ENCODE measurements at places on chromosomes 6 and 20. TPM values are rescaled to one million over a fixed set of nuclear protein-coding genes. Genes with fewer than 3 reads are reported as not detected.
A peak's percentile ranks its signal among the peaks of the same experiment; 100 is the strongest.

GRCh38 chr6:16420715-16421461, 182.5 kb downstream of the GMPR start:
- H3K27ac ChIP-seq, result no peak overlapping the region
- H3K4me3 ChIP-seq, result no peak overlapping the region
- no peaks in the 10 kb centered on the region for H3K27me3 ChIP-seq
- DNase-seq, result no peak

The PCNA gene
- total RNA-seq, result 655 TPM

- no peak overlapping the region for H3K4me3 ChIP-seq
- H3K4me1 ChIP-seq, result peaks cover 11% of the 10 kb centered on the region
- no peak overlapping the region for H3K27ac ChIP-seq
- no peaks in the 10 kb centered on the region for H3K36me3 ChIP-seq
These were observed 21.5 kb upstream of the RALGAPA2 start for GRCh38 chr20:20733943-20734342.

DNA sequence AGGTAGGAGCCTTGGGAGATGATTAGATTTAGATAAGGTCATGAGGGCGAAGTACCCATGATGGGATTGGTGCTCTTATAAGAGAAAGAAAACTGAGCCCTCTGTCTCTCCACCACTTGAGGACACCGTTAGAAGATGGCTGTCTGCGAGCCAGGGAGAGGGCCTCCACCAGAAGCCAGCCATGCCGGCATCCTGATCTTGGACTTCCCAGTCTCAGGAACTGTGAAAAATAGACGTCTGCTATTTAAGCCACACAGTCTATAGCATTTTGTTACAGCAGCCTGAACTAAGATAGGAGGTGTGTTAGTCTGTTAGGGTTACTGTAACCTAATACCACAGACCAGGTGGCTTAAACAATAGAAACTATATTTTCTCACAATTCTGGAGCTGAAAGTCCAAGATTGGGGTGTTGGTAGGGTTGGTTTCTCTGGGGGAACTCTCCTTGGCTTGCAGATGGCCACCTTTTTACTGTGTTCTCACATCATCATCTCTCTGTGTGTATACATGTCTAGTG, 38.0 kb upstream of the ADGRF1 start:
- H3K27ac ChIP-seq, result no peak overlapping the region
- H3K4me3 ChIP-seq, result no peak overlapping the region
- no peaks in the 10 kb centered on the region for H3K27me3 ChIP-seq
- no peak for DNase-seq

The TMEM170B gene
- total RNA-seq, result 14.3 TPM

The C20orf202 gene
- 0.20 TPM for total RNA-seq

DNA sequence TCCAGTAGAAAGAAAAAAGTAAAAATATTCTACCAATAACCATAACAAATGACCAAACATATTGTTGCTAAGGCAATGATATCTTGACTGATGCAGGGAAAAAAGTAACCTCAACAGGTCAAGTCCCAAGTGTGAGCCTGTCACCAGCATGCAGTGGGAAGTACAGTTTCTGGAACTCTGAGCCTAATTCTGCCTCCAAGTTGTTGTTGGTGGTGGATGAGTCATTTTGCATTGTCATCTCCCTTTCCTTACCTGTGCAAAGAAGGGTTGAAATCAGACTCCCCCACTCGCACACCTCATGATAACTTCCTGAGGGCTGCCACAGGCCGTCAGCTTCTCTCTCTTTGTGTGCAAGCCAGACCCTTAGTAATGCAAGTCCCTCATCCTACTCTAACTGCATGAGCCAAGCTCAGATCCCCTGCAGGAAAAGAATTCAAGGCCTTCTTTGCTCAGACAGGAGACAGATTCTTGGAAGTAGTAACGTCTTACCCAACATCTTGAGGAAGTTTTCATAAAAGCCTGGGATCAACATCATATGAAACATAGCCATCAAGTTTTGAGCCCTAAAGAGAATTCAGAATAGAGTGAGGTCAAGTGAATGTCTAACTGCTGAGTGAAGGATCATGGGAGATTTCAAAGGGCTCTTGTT, 207.6 kb upstream of the FOXA2 start:
- no peaks in the 10 kb centered on the region for H3K36me3 ChIP-seq
- H3K4me1 ChIP-seq, result 0 out of 2 replicates have a peak, but pooled peaks cover 6% of the 10 kb centered on the region
- H3K27me3 ChIP-seq, result no peaks in the 10 kb centered on the region

DNA sequence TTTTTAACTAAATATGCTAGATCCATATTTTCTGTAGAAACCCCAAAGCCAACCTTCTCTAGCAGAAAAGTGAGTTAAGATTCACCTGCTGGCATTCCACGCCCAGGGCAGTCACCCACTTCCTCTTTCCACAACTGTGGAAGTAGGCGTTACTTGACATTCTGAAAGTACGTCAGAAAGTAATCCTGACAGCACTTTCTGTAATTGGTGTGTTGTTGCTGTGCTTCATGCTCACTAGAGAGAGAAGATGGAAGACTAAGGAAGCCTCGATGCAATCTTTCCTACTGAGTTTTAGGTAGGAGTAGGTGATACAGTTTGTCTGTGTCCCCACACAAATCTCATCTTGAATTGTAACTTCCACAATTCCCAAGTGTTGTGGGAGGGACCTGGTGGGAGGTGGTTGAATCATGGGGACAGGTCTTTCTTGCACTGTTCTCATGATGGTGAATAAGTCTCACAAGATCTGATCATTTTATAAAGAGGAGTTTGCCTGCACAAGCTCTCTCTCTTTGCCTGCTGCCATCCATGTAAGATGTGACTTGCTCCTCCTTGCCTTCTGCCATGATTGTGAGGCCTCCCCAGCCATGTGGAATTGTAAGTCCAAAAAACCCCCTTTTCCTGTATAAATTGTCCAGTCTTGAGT, 101.1 kb downstream of the MAP3K7 start:
- DNase-seq, result no peak
- H3K27me3 ChIP-seq, result no peaks in the 10 kb centered on the region
- no peaks in the 10 kb centered on the region for H3K36me3 ChIP-seq
- no peak overlapping the region for H3K4me3 ChIP-seq
- no peaks in the 10 kb centered on the region for H3K4me1 ChIP-seq

The RSPO3 gene
- not detected for total RNA-seq

GRCh38 chr6:167781868-167782267, 44.8 kb upstream of the AFDN start:
- H3K4me1 ChIP-seq, result peaks cover 51% of the 10 kb centered on the region
- no peaks in the 10 kb centered on the region for H3K36me3 ChIP-seq
- H3K4me3 ChIP-seq, result no peak overlapping the region
- H3K27me3 ChIP-seq, result no peaks in the 10 kb centered on the region
- no peak for DNase-seq

The BPI gene
- not detected for total RNA-seq

GRCh38 chr6:35402136-35402855, 49.8 kb upstream of the FANCE start:
- H3K4me1 ChIP-seq, result peaks cover 53% of the 10 kb centered on the region
- H3K27me3 ChIP-seq, result no peaks in the 10 kb centered on the region
- DNase-seq, result peak; percentile 93
- no peaks in the 10 kb centered on the region for H3K36me3 ChIP-seq
- H3K4me3 ChIP-seq, result peak overlapping the region; percentile 49

The CST9 gene
- total RNA-seq, result 0.07 TPM

DNA sequence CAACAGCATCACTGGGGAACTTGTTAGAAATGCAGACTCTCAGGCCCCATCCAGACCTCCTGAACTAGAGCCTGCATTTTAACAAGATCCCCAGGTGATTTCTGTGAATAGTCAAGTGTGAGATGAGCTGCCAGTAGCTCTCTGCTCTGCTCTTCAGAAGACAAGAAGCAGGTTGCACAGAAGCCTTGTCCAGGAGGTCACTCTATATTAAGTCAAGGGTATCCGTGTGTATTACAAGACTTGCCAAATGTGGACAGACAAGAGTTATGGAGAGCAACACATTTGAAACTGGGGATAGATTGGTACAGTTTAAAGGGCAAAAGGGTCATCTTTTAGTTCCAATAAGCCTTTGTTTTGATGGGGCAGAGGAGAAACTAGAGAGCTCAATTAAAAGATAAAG, 23.2 kb upstream of the RIN2 start:
- H3K27me3 ChIP-seq, result peaks cover 4% of the 10 kb centered on the region
- H3K4me1 ChIP-seq, result no peaks in the 10 kb centered on the region
- H3K36me3 ChIP-seq, result no peaks in the 10 kb centered on the region
- no peak overlapping the region for H3K4me3 ChIP-seq

The MCM3 gene
- total RNA-seq, result 336 TPM

GRCh38 chr6:2970034-2970685, 1.2 kb downstream of the SERPINB6 start:
- DNase-seq, result no peak
- H3K36me3 ChIP-seq, result no peaks in the 10 kb centered on the region
- no peak overlapping the region for H3K27ac ChIP-seq
- peak overlapping the region; percentile 84 for H3K4me3 ChIP-seq
- peaks cover 41% of the 10 kb centered on the region for H3K4me1 ChIP-seq
- no peaks in the 10 kb centered on the region for H3K27me3 ChIP-seq

Data from HepG2 (cell line).